ENCODE measurements at places on chromosomes 7 and 10.

- DNase-seq = no peak
Measured at GRCh38 chr7:121901026-121901425, 28.1 kb downstream of the PTPRZ1 start.

GRCh38 chr10:127845756-127846155 is 47.0 kb downstream of the CLRN3 start:
- no peak for DNase-seq

- DNase-seq = no peak
Measured at GRCh38 chr7:105011831-105012502, 2.0 kb upstream of the KMT2E start.

- no peak for DNase-seq
Measured at GRCh38 chr10:128871671-128872231, 595.3 kb upstream of the MGMT start.

GRCh38 chr10:23441251-23441650 is 2.4 kb downstream of the OTUD1 start:
- no peak for DNase-seq

- no peak for DNase-seq
Measured at GRCh38 chr7:106572394-106573124, 88.4 kb downstream of the CCDC71L start.

- no peak for DNase-seq
Measured at GRCh38 chr7:124679586-124680225, 85.9 kb downstream of the GPR37 start.

GRCh38 chr10:37639200-37639599 is 218.2 kb downstream of the ZNF248 start:
- no peak for DNase-seq

DNA sequence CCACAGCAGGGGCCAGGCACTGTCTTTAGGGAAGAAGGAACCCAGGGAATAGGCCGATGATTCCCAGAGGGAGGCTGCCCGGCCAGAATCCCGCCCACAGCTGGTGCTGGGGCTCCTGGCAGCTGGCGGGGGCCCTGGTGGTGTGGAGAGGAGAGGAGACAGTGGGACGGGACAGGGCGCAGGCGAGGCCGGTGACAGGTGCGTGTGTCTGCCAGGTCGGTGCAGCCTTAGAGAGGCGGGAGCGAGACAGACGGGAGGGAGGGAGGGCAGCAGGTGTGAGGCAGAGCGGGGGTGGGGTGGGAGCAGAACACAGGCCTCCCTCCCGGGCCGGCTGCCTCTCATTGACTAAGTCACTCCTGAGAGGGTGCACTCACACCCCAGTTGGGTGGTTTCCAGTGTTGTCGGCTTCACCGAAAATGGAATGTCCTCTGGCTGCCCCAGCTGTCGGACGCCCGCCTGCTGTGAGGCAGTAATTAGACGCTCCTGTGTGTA is 55.2 kb downstream of the ELFN1 start:
- DNase-seq = peak; percentile 94

- no peak for DNase-seq
Measured at GRCh38 chr10:95693071-95693667, 558 bp downstream of the TCTN3 start.

DNA sequence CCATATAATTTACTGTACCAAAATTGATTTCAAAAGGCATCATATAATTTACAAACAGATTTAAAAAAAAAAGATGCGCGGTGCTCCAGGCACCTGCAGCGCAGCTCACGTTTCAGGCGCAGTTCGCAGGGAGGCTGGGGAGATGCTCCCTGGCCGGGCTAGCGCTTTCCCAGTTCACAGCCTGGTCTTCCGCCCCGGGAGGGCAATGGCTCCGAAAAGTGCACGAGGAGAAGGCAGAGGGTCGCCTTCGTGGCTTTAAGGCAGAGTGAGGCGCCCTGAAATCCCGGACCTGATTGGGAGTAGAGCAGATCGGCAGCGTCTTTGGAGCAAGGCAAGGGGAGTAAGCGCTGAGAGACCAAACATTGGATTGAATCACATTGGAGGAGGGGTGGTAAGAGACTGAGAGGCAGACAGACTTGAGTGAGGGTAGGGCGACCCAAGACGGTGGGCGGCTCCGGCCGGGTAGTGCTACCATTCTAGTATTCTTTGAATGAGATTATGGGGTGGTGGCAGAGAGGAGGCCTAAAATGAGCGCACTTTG is 1.5 kb downstream of the NEUROG3 start:
- no peak for DNase-seq

GRCh38 chr7:105448181-105448580 is 59.5 kb upstream of the SRPK2 start:
- DNase-seq = no peak

DNA sequence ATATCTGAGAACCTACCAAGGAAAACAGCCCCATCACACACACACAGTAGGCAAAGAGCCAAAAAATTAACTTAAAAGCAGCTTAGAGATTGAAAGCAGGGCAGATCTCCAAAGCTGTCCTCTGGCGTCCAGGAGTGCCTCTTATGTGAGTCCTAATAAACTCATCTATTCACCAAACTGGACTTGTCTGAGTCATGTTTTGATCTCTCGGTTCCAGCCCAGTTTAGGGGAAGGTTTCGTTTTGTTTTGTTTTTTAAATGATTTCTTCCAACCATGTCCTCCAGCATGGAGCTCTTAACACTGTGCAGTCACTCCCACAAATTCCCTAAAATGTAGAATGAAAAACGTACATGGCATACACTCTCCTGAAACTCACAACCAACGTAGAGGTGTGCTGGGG is 6.7 kb upstream of the PRSS37 start:
- DNase-seq = peak; percentile 12

- DNase-seq = no peak
Measured at GRCh38 chr7:24025094-24025493, 258.9 kb upstream of the NPY start.

DNA sequence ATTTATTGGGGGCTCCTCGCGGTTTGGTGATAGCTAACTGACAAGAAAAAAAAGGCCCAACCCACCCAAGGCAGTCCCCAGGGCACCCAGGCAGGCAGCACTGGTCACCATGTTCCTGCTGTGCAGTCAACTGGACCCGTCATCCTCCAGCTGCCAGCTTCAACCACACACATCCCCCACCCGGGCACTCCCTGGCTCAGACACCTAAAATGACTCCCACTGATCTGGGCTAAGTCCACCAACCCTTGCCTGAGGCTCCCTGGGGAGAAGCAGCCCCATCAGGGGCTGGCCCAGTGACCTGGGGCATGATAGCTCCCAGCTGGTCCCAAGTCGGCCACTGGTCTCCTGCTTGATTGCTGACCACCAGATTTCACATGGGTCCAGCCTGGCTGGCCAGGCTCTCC is 161.8 kb downstream of the NRF1 start:
- no peak for DNase-seq

Measured in NCI-H2029 (cell line).